ENCODE measurements at places on chromosomes 5 and 9.

DNA sequence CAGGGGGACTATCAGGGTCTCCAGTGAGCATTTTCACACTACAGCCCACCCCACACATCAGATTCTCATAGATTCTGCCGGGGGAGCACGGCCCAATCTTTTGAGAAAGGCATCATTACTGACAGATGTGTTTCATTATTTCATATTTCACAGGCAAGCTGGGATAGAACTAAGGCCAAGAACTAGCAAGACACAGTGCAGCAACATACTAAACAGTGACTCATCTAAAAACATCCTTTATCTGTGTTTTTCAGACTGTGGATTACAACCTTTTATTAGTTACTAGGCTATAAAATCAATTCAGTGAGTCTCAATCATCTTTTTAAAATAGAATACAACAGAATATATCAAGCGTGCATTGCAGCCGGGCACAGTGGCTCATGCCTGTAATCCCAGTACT is 59.8 kb downstream of the CPLANE1 start:
- no peak for DNase-seq

- no peak for DNase-seq
These were observed 291.8 kb upstream of the ACTBL2 start for GRCh38 chr5:57774439-57774838.

DNA sequence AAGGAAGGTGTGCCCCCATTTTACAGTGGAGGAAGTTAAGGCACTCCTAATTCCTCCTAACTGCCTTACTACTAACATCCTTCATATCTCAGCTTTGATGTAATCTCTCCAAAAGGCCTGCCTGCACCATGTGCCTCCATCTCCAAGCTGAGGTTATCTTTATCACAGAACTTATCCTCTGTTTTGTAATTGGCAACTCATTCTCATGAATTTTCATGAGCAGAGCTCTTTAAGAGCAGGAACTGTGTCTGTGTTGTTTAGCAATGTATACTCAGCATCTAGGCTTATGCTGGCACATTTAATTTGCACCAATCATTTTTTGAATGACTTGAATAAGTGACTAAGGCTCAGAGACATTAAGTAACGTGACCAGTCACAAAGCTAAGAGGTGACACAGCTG is 147.9 kb upstream of the VLDLR start:
- no peak for DNase-seq

- no peak for DNase-seq
These were observed 13.3 kb downstream of the CDC26 start for GRCh38 chr9:113261917-113262671.

DNA sequence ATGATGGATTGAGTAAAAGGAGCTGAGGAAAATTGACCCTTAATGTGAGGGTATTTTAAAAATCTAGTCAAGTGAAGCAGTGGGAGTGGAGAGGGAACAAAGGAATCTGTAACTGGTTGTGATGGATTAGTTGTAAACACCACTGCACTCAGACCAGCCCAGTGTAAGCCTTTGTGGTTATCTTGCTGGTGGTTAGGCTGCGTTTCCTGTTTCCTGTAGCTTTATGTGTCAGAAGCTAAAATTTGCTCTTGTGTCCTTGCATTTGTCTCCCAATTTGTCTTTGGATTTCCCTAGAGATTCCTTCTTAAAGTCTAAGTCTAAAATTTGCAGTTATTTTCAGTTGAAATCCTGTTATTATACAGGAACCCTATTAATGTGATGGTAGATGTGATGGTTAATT is 6.3 kb downstream of the IFNA21 start:
- DNase-seq: no peak

DNA sequence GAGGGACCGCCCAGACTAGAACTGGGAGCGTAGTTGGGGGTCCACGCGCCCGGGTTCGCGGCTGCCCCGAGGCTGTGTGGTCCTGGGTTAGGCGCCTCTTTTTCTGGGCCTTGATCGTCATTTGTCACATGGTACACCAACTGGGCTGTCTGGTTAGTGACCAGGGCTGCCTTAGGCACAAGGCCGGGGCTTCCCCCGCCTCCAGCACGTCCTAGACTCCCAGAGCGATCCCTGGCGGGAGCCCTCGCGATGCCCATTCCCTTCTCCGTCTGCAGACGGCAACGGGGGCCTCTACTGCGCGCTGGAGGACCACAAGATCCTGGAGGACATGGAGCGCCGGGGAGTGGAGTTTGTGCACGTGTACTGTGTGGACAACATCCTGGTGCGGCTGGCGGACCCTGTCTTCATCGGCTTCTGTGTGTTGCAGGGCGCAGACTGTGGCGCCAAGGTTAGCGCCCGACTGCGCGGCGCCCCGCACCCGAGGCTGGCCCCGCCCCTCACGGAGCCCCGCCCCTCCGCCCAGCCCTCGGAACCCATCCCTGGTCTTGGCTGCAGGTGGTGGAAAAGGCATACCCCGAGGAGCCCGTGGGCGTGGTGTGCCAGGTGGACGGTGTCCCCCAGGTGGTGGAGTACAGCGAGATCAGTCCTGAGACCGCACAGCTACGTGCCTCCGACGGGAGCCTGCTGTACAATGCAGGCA is 1.5 kb downstream of the UAP1L1 start:
- DNase-seq: no peak

GRCh38 chr5:111722140-111722539 is 34.9 kb downstream of the NREP start:
- no peak for DNase-seq

GRCh38 chr9:70389621-70390266 is 24.7 kb downstream of the KLF9 start:
- DNase-seq: no peak

DNA sequence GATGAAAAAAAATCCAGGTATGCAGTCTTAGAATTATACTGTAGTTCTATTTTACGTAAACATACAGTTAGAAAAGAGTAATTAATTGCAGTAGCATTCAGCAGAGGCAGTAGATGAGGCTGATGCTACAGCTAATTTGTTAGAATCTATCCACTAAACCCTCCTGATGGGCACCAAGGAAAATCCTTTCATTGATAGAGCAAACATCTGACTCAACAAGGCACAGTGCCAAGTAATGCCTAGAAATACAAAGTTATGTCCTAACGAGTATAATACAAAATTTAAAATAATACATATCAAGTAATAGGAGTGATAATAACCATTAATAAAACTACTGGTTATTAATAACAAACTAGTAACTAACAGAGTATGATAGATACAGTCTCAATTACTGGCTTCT is 9.0 kb downstream of the MOCS2 start:
- no peak for DNase-seq

DNA sequence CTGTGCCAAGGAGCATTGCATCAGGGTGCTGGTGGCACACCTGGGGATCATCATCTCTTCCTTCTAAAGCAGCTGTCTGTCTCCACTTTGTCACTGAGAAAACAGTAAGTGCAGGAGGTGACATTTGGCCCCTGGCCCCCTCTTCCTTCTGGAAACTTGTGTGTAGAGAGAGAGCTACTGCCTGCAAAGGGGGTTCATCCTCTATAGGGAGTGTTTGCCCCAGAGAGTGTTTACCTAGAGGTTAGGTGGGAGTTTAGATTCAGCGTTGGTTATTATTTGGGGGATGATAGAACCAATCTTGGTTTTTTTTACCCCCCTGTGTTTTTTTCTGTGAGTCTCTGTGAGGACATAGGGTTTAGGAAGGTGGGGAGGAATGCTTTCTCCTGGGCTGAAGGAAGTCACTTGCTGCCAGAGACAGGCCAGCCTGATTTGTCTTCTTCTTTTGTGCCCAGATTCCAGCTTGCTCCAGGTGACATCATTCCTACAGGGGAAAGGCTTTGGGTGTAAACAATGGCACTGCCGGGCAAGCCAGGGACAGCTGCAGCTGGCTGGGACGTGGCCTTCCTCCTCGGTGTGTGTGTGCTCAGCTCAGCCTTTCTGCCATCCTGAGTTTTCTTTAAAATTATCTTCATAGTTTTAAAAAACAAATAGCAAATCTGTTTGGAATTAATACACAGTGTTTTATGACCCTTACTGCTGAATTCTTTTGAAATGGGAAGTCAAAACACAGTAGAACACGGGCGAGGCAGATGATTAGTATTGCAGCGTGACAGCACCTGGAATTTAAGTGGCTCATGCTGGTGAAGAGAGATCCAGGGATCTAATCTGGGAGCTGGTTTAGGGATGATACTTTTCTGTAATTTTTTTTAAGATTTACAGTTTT is 24.5 kb downstream of the PRRC2B start:
- DNase-seq: peak; percentile 71

DNA sequence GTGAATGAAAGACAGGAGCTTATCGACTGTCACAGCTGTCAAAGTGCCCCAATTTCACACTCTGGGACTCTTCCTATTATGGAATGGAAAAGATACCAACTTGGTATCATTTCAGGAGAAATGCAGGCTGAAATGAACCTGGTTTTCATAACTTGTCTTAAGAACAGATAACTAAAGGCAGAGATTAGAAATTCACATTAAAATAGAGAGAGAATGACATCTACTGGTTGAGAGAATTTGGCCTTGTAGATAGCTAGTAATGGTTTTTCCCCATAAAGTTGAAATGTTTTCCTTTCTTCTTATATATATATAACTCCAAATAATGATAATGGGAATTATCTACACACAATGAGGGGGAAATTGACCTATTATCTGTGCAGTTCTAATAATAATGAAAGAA is 600.2 kb upstream of the CCNG1 start:
- DNase-seq: no peak

- DNase-seq: no peak
These were observed 63.7 kb upstream of the NEURL1B start for GRCh38 chr5:172577267-172577909.

DNA sequence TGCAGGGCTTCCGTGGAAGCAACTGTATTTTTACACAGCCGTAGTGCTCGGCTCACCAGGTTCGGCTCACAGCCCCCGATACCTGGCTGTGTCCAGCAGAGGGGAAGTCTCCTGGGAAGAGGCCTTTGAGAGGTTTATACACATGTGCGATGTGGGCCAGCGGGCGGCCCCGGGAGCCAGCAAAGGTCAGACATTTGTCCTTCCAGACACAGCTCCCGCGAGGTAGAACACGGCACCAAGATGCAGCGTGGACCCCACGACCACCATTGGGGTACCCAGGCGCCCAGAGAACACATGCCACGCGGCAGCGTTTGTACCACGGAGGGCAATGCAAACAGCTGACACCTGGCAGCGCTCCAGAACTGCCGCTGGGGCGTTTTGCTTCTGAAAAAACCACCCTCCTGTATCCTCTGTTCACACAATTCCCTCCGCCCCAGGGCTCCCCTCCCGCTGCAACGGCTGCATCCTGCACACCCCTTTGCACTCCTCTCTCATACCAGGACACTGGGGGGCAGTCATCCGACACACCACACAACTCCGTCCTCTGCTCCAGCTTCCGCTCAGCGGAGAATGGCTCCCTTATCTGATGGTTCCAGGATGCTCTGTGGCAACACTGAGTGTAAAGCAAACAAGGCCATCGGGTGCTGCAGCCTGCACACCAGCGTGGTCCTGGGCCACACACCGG is 235.3 kb downstream of the SYK start:
- peak; percentile 58 for DNase-seq

DNA sequence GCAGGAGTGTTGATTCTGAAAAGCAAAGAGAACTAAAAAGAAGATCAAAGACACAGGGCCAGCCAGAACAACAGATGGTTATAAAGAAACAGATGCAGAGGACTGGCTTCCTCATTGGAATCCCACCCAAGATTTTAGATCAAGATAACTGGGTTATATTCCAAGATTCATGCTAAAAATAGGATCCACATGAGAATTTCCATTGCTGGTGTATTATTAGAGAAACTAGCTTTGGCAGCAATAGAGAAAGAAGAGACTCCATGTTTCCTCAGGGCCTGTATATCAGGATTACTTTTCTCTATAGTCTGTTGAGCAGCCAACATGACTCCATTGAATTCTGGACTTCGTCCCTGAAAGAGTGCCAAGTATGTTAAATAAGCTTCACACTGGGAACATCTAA is 367.3 kb downstream of the TUSC1 start:
- DNase-seq: no peak

DNA sequence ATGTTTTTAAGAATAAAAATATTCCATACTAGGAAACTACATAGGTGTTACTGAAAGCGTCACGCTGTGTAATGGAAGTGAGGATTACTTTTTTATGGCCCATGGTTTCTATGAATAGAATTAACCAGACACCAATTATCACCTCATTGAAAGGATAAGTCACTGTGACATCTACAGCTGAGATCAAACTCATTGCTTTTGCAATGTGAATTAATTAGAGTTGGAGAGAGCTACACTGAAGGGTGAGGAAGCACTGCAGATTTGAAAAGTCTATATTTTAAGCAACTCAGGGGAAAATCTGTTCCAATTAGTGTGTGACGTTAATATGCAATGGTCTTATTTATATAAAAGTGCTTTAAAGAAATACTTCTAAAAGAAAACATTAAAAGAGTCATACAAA is 1300.1 kb upstream of the DMAC1 start:
- DNase-seq: no peak

- DNase-seq: no peak
These were observed 891.3 kb downstream of the TLE1 start for GRCh38 chr9:80797831-80798688.

- no peak for DNase-seq
These were observed 45.0 kb upstream of the ACO1 start for GRCh38 chr9:32339424-32339823.

DNA sequence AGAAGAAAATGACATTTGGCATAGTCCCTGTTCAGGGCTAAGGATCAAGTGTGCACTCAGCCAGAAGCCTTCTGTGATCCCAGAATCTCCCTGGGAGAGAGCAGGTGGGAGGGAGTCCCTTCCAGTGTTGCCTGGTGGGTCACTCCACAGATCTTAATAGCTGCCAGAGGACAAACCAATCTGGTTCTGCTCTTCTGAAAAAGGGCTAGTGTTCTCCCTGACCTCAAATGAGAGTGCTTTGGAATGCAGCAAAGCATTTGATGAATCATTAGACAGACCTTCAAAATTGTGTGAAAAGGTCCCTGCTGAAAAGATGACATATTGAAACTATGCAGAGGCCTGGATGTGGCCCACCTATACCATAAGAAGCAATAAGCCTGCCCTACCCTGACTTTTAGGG is 339.7 kb downstream of the TMEM232 start:
- DNase-seq: no peak

- DNase-seq: no peak
These were observed 159.1 kb downstream of the PAX5 start for GRCh38 chr9:36874921-36875320.

GRCh38 chr5:53817183-53817582 is 256.7 kb downstream of the NDUFS4 start:
- no peak for DNase-seq

DNA sequence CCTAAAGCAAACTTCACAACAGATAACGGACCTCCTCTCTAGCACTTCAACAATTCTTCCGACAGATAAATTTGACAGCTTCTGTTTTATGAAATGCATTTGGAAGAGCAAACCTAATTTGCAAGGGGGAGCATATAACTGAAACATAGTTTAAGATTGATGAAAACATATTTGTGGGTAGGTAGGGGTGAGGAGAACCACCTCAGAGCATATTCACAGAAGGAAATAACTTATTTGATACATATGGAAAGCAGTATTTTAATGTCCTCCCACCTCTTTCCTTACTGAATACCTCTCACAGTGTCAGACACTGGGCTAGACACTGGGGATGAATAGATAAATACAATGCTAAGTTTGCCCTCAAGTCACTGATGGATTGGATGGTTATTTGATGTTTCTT is 384.8 kb downstream of the MAT2B start:
- no peak for DNase-seq

All from breast epithelium (tissue), 4 donors.